ENCODE measurements at places on chromosomes 3 and 15.

DNA sequence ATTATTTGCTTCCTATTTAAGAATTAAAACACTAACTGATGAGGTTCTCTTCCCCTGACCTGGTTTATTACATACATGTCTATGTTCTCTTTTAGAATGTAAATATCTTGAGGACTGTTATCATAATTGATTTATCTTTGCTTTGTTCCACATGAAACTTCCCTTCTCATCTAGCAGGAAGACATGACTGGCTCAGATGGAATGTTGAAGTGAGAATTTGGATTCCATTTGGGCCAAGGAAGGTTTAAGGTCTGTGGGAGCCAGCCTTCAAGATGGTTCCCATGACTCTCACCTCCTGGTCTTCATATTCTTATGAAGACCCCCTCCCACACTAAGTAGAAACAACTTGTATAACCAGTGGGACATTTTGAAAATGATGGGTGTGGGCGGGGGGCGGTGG lies 222.2 kb upstream of the GADL1 start:
- DNase-seq = no peak

GRCh38 chr15:78339559-78339958 lies 594 bp upstream of the CRABP1 start:
- DNase-seq = no peak

GRCh38 chr3:134799393-134799792 lies 4.3 kb downstream of the EPHB1 start:
- no peak for DNase-seq

DNA sequence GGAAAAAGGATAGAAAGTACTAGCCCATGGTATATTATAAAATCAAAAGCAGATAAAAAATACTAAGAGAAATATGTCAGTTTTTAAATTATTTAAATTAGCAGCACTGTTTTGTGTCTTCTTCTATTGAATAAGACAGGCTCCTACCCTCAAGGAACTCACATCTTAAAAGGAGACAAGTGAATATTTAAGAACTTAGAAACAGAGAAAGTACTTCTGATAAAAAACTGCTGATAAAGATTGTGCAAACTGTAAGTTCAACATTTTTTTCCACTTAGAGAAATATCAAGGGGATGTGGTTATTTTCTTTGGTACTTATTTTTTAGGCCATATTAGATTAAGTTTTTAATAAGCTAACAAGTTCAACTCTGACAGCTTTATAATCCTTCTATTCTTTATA lies 3.0 kb upstream of the ANKRD28 start:
- no peak for DNase-seq

- no peak for DNase-seq
These were observed 46.3 kb upstream of the CCDC80 start for GRCh38 chr3:112687211-112687610.

DNA sequence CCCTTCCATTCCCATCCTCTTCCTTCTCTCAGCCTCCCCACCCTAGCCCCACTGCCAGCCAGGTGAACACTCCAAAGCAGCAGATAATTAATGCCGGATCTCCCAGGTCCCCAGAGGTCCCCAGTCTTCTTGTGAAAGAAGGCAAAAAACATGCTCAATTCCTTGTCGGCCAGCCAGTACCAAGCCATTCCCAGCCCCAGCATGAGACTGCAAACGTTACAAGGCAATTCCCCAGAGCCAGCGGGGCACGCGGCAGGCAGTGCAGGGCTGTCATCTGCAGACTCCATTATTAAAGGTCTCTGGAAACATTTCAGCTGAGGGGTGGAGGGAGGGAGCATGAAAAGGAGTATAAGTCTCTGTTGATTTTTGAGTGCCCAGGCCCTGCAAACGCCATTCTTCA lies 117.8 kb downstream of the XXYLT1 start:
- DNase-seq = no peak

DNA sequence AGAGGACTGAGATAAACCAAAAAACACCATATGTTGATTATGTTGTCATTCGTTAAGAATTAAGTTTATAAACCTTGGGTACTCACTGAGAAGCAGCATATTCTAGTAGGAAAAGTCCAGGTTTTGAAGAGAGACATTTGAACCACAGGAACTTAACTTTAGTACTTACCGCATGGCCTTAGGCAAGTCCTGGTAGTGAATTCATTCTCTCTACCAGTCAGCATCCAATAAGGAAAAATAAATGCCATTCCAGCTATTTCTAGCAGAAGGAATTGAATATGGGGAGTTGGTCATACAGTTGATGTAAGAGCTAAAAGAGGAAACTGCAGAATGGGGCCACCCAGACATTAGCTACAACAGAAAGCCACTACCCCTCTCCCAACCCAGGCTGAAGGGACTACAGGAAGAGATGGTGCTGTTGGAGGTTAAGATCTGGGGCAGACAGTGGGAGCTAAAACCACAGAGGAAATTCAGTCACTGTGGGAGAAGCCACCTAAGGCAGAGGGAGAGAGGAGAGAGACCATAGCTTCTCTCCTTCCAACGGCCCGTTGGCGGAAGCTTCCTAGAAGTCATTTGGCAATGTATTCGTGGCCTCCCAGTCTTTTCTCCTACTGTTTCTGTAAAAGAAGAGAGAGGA lies 133.8 kb upstream of the RARB start:
- no peak for DNase-seq

DNA sequence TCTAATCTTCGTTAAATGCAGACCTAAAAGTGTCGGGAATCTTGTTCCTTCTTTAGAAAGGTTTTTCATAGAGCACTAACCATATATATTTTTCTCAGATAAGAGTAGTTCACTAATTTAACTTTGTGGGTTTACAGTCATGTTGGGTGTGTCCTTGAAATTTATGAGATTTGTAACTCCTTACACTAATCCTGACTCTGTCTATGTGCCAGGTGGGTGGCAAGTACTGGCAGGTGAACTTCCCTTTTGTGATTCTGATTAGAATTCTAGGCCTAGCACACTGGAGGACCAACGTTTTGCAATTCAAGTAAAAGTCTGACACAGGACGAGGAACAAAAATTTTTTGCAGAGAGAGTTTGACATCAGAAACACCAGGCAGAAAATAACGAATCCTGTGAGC lies 220.1 kb downstream of the P3H2 start:
- no peak for DNase-seq

- no peak for DNase-seq
These were observed 13.3 kb upstream of the DCLK3 start for GRCh38 chr3:36777424-36778218.

GRCh38 chr15:25619076-25619475 lies 180.3 kb upstream of the UBE3A start:
- DNase-seq = no peak

- DNase-seq = no peak
These were observed 94.3 kb upstream of the CHMP2B start for GRCh38 chr3:87132801-87133200.

DNA sequence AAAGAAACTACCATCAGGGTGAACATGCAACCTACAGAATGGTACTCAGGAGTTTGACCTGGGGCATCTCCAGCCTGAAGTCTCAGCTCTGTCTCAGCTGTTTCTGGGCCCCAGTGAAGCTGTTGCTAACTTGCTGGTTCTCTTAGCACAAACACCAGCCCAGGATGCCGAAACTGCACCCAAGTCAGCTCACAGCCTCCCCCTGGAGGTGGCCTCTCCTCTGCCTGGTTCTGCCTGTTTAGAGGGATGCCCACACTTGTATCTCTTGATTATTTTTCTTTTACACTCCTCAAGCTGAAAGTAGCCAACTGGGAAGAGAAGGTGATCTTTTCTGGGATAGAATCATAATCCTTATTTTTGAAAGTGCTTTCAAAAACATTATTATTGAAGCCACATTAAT lies 289.0 kb upstream of the RASGRP1 start:
- no peak for DNase-seq
